Psoas muscle (tissue), 8 donors: ENCODE measurements at places on chromosomes 7 and 10.

- no peak for DNase-seq
These were observed 11.8 kb downstream of the COG5 start for GRCh38 chr7:107551936-107552335.

DNA sequence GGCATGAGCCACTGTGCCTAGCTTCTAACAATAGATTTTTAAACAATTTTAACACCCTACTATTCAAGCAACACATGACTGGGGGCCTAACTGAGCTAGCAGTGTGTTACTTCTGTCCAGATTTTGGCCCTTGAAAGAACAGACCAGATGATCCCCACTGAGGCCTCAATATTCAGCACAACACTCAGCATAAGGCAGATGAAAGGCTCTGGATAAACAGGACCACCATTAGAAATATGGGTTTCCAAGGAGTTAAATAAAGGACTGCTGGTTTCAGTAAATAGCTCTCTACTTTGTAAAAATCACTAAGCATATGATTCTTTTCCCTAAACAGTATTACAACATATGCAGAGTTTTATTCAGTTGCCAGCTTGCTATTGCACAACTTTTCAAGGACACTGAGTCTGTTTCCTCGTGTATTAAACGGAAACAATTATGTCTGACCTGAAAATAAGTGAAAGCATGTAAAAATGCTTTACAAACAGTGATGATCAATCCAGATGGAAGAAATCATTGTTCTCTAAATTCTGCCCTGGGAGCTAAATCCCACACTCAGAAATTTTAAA, 23.8 kb upstream of the FZD1 start:
- no peak for DNase-seq

DNA sequence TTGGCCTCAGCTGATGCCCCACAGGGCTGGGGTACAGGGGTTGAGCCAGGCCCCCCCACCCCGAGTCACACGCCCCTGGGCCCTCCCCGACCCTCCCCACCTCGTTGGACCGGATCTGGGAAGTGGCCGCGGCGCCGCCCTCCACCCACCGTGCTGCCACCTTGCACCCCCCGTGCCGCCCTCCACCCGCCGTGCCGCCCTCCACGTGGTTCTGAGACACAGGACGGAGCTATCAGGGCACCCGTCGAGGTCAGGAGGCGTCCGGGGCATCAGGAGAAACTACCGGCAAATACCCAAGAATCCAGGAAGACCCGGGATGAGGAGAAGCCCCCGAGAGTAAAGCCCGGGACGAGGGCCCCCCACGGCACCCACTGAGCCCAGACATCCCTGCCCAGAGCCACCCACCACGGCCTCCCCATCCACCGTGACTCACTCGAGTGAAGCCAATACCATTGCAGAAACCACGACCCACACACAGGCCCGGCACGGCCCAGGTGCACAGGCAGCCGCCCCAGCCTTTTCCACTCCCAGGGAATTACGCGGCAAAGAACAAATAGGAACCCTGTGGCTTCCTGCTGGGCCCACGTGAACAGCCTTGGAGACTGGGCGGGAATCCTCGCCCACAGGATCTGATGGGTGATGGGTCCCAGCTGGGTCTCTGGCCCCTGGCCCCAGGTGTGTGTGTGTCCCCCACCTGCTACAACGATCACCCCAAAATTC, 34.0 kb downstream of the ADAP1 start:
- DNase-seq: peak; percentile 36

GRCh38 chr7:132970257-132970656, 111.6 kb downstream of the CHCHD3 start:
- DNase-seq: no peak

- no peak for DNase-seq
These were observed 9.6 kb upstream of the NDUFB2 start for GRCh38 chr7:140686921-140687320.

- no peak for DNase-seq
These were observed 36.3 kb downstream of the ABCB1 start for GRCh38 chr7:87564296-87564963.

DNA sequence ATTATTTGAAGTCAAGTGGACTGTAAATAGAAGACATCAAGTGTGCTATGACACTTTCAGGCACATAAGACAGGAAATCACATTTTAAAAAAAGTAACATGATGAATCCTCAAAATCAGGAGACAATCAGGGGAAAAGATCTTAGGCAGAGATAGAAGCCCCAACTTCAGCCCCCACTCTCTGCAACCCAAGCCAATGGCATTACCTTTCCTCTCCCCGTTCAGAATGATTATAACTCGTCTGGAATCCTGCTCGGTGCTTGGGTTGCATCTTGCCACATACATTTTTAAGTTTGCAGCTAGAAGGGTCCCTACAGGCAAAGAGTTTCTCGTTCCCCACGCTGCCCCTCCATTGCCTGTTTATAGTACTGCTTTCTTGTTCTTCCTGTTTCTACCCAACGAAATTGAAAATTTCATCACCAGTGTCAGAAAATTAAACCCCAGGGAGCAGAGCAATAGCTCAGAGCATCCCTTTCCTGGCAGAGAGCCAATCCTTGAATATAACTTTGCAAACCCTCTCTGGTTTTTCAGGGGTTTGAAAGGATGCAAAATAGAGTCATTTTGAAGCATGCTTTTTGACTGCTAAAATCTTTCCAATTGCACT, 260.5 kb upstream of the AOAH start:
- DNase-seq: no peak

GRCh38 chr7:42161719-42162118, 75.3 kb downstream of the GLI3 start:
- no peak for DNase-seq

GRCh38 chr10:48589266-48589665, 15.6 kb downstream of the ARHGAP22 start:
- no peak for DNase-seq

DNA sequence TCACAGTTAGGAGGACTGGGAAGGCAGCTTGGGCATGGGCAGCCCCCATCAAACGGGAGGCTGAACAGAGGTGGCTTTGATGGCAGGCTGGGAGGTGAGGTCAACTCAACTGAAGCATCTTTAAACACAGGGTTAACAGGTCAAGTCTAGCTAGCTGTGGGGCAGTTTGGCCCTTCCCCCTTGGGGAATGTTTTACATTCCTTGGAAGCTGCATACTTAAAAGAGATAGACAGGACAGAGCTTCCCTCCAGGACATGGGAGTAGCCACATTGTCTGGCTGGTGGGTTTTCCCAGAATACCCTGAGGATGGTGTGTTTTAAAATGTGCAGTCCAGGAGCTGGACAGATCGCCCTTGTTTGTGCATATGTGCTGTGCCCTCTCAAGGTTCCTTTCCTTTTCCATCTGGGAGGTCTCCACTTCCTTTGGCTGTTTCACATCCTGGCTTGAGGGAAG, 6.8 kb upstream of the RASSF4 start:
- no peak for DNase-seq

DNA sequence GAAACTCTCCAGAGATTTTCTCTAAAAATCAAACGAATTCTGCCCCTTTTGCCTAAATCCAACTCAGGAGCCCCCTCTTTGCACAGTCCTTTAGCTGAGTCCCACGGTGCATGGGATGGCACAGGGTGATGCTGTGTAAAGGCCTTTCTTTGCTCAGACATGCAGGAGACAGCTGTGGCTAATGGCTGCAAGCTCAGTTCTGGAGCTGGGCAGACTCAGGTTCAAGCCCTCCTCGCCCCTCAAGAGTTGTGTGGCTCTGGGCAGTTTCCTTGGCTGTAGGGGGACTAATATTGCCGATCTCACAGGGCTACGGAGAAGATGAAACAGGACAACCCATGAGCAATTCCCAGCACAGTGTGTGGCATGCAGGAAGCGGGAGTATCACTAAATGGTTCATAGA, 42.6 kb downstream of the CLEC2L start:
- no peak for DNase-seq
